ENCODE measurements at places on chromosomes 6 and 20.

GRCh38 chr6:33740204-33740608 lies 6.5 kb downstream of the IP6K3 start:
- DNase-seq, result no peak

GRCh38 chr6:116127771-116128493 lies 2.0 kb upstream of the COL10A1 start:
- DNase-seq, result peak; percentile 20

DNA sequence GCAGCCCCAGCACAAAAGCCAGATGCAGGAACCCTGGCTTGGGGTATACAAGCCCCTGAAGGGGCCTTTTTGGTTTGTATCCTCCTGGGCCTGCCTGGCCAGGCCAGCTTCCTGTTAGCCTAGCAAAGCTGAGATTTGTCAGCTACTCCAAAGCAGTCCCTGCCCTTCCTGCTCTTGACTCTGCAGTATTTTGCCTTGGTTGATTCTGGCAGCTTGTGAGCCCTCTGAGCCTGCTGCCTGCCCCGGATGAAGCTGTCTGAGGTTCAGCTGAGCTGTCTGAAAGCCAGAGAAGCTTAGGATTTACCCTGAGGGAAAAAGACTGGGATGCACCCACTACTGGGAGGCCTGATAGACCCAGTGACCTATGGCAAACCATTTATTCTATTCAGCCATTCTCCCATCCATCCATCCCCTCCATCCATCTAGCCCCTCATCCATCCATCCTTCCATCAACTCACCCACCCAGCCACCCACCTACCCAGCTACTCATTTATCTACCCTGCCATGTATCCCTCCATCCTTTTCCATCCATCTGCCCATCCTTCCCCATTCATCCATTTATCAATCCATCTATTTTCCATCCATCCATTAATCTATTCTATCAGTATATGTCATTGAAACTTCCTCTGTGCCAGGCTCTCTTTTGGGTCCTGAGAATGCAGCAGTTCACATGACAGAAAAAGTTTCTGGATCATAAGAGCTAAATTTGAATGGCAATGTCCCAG lies 307.5 kb downstream of the DHX35 start:
- no peak for DNase-seq

DNA sequence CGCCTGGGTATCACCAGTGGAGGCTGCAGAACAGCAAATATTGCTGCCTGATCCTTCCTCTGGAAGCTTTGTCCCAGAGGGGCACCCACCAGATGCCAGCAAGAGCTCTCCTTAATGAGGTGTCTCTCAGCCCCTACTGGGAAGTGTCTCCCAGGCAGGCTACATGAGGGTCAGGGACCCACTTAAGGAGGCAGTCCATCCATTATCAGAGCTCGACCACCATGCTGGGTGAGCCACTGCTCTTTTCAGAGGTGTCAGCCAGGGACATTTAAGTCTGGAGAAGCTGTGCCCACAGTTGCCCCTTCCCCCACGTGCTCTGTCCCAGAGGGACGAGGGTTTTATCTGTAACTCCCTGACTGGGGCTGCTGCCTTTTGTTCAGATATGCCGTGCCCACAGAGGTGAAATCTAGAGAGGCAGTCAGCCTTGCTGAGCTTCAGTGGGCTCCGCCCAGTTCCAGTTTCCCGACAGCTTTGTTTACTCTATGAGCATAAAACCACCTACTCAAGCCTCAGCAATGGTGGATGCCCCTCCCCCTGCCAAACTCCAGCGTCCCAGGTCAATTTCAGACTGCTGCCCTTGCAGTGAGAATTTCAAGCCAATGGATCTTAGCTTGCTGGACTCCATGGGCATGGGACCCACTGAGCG lies 25.9 kb upstream of the AIG1 start:
- no peak for DNase-seq

- no peak for DNase-seq
Observed at GRCh38 chr6:355373-356208, 36.0 kb upstream of the IRF4 start.

GRCh38 chr6:167350275-167350696 lies 25.4 kb downstream of the TTLL2 start:
- DNase-seq, result no peak

GRCh38 chr6:84272298-84272697 lies 44.9 kb upstream of the CEP162 start:
- DNase-seq, result no peak

- DNase-seq, result peak; percentile 6
Observed at GRCh38 chr6:119881416-119881815, 531.9 kb upstream of the MAN1A1 start.

DNA sequence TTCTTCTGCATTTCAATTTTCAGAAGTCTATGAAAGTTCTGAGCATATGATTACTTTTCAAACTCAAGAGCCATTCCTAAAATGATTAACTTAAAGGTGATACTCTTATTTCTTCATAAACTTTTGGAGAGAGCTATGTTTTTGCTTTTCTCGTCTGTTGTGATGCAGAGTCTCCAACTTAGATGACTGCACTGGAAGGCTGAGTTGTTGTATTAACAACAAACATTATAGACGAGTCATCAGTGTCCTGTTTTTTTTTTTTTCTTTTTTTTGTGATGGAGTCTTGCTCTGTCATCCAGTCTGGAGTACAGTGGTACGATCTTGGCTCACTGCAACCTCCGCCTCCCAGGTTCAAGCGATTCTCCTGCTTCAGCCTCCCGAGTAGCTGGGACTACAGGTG lies 101.9 kb downstream of the CD109 start:
- no peak for DNase-seq

DNA sequence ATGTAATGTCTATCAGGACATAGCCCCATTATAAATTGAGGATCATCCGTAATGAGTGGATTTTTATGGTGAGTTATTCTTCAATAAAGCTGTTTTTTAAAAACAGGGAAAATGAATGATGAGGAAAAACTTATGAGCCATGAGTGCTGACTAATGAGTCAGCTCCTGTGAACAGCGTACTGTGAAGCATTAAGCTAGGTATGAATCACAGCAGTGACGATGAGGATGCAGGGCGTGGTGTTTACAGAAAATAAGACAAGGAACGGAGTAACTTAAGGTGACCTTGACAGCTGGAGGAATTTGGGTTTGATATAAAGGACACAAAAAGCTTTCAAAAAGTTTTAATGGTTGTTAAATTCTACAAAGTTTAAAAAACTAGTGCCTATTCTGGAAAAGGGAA lies 96.3 kb downstream of the FOXF2 start:
- DNase-seq, result peak; percentile 79

All from AG08396 (cell line).